ENCODE measurements at places on chromosomes 7 and 10.

GRCh38 chr7:69377191-69377590, 221.1 kb upstream of the AUTS2 start:
- DNase-seq = no peak

DNA sequence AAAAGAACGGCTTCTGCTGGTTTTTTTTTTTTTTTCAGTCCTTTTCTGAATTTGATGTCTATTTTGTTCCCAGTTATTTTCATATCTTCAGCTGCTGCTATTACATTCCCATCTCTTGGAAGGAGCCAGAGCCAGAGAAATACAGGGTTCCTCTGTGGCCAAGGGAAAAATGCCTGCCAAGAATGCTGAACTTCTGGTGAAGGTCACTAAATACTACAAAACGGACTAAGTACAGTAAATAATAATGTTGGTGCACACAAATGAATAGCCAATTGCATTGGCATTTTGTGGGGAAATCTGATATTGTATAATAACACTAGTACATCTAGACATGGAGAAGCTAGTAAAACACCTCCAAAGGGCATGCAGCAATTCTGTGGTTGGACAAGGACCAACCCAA, 56.3 kb upstream of the ZEB1 start:
- DNase-seq = no peak

DNA sequence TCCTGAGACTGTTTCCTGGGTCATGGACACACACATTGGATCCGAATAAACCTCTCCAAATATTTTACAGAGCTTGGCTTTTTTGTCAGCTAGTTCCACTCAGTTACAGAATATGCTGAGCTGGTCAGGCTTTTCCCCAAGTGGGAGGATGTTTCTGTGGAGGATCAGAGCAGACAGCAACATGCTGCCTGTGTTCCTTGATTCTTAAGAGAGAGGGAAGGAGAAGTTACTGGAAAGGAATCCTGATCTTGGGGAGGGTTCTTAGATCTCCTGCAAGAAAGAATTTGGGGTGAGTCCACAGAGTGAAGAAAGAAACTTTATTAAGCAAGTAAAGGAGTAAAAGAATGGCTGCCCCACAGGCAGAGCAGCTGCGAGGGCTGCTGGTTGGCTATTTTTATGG, 76.8 kb upstream of the RPA3 start:
- DNase-seq = no peak

GRCh38 chr10:22690158-22690557, 24.2 kb downstream of the PIP4K2A start:
- DNase-seq = no peak

DNA sequence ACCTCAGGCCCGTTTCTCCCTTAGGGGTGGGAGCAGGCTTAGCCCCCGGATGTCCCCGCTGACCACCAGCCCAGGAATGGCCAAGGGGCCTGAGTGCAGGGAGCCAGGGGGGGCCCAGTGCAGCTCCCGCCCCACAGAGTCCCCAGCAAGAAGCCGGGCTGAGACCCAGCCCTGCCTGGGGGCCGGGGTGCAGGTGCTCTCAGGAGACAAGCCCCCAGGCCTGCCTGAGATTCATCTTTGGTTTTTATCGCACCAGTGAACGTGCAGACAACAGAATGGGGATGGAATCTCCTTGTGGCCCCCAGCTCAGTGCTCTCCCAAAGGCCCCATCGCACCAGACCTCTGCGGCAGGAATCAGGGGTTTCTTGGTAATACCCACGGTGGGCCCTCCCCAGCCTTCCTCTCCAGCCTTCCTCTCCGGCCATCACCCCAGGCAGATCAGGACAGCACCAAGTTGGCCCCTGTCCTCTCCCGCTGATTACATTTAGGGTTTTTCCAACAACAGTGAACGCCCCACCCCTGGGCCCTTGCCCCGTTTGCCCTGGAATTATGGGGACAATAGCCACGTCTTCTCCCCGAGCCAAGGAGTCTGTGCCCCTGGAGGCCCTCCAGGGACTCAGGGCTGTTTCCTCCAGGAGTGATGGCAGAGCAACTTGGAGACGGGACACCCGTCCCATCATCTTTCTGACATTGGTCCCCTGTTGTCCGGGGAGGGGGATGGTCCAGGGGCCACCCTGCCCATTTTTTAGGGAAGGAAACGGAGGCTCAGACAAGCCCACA, 22.4 kb downstream of the ADAP1 start:
- DNase-seq = no peak

DNA sequence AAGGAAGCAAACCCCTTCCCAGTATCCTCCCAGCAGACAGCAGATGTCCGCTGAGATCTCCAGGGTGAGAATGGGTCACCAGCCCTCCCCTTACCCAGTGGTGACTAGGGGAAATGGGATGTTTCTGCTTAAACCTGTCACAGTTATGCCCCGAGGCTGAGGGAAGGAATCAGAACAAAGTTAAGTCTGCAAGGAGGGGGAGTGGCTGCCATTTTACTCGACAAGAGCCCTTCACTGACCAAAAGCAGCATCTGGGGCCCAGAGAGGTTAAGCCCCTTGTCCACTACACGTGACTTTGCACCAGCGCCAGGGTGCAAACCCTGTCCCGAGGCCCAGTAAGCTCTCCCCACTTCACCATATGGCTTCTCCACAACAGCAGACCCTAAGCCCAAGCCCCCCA, 4.6 kb upstream of the NANOS1 start:
- DNase-seq = peak; percentile 89

DNA sequence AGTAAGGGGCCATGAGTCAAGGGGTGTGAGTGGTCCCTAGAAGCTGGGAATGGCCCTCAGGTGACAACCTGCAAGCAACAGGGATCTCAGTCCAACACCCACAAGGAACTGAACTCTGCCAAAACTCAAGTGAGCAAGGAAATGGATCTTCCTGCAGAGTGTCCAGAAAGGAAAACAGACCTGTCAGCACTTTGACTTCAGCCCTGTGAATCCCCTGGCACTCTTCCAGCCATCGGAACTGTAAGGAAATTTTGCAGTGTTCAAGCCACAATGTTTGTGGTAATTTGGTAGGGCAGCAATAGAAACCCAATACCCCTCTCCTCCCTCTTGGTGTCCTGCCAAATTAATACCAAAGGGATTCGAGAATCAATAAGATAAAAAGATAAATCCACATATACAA, 6.9 kb downstream of the LYZL1 start:
- no peak for DNase-seq

- no peak for DNase-seq
Observed at GRCh38 chr7:129391546-129392171, 42.6 kb upstream of the STRIP2 start.

DNA sequence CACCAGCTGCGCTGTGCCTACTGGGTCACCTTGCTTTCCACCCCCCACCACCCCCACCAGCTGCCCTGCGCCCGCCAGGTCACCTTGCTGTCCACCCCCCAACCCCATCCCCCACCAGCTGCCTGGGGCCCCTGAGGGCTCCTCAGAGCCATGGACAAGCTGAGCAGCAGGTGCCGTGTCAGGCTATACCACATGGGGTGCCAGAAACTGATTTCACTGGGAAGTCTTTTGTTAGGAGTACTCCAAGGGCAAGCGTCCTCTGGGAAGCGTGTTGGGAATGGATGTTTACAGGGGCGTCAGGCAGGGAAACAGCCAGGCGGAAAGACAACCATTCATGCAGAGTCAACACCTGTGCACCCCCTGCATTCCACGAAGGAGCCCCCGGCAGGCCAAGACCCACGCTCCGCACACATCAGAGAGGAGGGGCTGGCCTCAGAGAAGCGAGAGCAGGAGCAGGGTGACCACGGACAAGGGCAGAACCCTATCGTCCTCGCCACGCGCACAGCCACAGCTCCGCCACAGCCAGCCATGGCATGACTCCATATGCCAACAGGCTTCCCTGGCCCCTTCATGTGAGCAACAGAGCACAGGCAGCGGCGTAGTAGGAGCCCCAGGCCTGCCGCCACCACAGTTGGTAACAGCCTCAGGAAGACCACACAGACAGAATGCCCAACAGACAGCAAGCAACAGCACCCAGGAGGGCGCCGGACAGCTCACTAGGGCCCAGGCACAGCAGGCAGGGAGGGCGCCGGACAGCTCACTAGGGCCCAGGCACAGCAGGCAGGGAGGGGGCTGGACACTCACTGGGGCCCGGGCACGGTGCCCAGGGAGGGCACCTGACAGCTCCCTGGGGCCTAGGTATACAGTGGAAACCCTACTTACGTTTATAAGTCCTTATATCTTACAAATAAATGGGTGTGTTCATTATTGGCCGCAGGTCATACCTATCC, 180.8 kb downstream of the MAD1L1 start:
- no peak for DNase-seq

DNA sequence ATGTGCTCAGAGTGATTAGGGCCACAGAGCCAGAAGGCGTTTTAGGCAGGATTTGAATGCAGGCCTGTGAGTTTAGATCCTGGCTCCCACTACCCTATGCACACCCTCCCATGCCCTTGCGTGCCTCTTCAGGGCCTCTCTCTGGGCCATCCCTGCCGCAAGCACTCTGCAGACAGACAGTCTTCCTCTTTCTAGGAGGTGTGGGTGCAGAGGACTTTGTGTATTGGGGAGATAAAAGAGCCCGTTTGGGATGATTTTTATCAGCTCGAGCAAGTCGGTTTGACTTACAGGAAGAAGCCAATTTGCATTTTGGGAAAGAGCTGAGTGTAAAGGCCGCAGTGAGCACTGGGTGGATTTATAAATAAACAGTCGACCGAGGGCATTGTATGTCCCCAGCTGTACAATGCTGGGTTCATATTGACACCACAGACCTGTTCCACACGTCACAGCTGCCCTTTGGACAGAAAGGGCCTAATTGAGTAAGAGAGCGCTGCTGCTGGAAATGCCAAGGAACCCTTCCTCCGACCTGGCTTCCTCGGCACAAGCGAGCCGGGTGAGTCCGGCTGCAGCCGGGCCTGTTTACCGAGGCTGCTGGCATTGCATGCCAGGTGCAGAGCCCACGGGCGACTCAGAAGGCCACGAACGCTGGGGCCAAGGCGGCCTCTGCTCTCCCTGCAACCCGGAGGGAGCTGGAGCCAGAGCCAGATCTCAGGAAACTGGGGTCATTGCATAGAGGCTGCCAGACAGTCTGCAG, 25.1 kb downstream of the ZMIZ1 start:
- DNase-seq = no peak

DNA sequence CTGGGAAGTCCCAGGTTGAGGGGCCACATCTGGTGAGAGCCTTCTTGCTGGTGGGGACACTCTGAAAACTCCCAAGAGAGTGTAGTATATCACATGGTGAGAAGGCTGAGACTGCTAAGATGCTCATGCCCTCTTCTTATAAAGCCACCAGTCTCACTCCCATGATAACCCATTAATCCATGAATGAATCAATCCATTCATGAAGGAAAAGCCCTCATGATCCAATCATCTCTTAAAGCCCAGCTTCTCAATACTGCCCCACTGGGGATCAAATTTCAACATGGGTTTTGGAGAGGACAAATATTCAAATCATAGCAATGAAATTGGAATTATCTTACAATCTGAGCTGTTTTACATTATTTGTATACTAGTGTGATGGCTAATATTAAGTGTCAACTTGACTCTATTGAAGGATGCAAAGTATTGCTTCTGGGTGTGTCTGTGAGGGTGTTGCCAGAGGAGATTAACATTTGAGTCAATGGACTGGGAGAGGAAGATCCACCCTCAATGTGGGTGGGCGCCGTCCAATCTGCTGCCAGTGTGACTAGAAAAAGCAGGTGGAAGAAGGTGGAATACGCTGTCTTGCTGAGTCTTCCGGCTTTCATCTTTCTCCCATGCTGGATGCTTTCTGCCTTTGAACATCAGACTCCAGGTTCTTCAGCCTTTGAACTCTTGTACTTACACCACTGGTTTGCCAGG, 14.3 kb upstream of the UBE2D1 start:
- no peak for DNase-seq

GRCh38 chr7:130269318-130269694, 2.6 kb downstream of the CPA2 start:
- no peak for DNase-seq

Measured in trophoblast cell (in vitro differentiated cells and primary cell).